ENCODE measurements at places on chromosomes 13 and 19.

- no peaks in the 10 kb centered on the region for H3K27me3 ChIP-seq
- H3K4me1 ChIP-seq: peaks cover 4% of the 10 kb centered on the region
- no peak for DNase-seq
- no peak overlapping the region for H3K4me3 ChIP-seq
- H3K27ac ChIP-seq: no peak overlapping the region
Measured at GRCh38 chr19:17289489-17289888, 7.8 kb downstream of the ANKLE1 start.

DNA sequence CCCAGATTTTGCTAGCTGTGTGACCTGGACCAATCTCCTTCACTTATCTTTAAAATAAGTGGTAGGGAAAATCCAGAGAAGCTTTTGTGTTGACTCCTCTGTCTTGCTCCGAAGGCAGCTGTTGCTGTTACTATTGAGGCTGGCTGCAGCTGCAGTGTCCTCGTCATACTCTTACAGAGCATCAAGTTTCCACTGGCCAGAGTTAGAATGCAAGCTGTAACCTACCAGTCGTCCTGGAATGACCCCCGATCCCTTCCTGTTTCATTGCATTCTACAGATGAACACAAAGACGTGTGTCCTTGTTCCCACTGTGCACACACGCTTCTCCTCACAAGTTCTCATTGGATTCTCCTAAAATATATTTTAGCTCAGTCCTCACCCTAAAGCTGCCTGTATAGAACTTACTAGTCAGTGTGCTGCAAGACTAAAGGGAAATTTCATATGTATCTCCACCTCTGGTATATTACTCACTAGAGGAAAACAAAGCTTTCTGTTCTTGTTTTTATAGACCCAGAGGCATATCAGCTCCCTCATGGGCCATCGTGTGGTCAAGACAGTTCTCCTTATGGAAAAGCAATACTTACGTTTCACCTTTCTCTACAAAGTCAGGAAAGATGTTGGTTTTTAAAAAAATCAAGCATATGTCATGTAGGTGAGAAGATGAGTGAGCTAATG is 589.8 kb downstream of the LMO7 start:
- no peak for DNase-seq
- H3K27me3 ChIP-seq: no peaks in the 10 kb centered on the region
- no peak overlapping the region for H3K27ac ChIP-seq
- no peaks in the 10 kb centered on the region for H3K36me3 ChIP-seq
- no peaks in the 10 kb centered on the region for H3K4me1 ChIP-seq

DNA sequence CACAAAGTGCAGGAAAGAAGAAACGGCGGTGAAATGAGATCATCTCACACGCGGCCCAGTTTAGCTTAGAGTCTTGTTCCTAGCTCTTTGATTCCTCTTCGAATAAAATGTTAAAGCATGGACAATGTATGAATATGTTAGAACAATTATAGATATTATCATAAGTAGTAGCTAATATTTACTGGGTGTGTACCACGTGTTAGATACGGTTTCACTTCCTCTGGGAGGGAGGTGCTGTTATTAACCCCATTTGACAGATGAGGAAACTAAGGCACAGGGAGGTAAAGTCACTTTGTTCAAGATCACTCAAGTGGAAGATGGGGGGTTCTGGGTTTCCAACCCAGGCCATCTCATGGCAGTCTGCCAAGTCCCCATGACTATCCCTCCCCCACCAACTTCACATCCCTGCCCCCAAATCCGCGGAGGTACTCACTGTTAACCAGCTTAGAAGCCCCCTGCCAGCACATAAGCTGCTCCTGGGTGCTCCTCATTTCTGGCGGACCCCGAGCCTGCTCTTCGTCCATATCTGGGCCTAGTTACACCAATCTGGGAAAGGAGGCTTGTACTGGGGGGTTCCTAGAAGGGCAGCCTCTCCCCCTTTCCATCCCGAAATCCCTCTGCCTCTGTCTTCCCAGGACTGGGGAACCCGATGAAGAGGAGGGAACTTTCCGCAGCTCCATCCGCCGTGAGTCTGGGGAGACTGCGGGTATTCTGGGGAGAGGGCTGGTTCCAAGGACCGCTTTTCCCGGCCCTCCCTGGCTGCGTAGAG is 1.0 kb upstream of the FXYD7 start:
- peaks cover 16% of the 10 kb centered on the region for H3K4me1 ChIP-seq
- no peak overlapping the region for H3K27ac ChIP-seq
- no peak for DNase-seq
- peaks cover 2% of the 10 kb centered on the region for H3K27me3 ChIP-seq
- H3K36me3 ChIP-seq: no peaks in the 10 kb centered on the region

DNA sequence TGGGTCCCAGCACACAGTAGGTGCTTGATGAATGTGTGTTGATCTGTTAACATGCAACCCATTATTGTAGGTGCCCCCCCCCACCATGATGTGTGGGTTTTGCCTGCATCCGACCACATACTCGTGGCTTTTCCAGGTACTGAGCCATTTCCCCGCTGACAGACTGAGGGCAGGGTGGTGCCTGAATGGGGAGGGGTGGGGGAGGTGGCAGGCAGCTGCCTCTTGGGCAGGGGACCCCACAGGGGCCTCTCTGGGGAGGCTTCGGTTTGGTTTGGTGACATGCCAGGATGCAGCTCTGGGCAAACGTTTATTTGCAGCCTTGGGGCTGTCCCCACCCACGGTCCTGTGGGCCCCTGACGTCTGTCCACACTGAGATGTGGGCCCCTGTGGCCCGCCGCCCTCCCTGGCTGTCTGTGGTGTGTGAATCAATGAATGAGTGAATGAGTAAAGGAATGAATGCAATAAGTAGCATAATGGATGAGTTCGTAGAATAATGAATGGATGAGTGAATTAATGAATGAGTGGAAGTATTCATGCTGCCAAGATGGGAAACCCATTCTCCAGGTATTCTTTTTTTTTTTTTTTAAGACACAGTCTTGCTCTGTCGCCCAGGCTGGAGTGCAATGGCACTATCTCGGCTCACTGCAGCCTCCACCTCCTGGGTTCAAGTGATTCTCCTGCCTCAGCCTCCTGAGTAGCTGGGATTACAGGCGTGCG is 9.0 kb upstream of the JUND start:
- H3K36me3 ChIP-seq: no peaks in the 10 kb centered on the region
- peak; percentile 79 for DNase-seq
- H3K4me3 ChIP-seq: peak overlapping the region; percentile 7
- peaks cover 32% of the 10 kb centered on the region for H3K4me1 ChIP-seq
- no peaks in the 10 kb centered on the region for H3K27me3 ChIP-seq

GRCh38 chr13:30865123-30866049 is 40.7 kb upstream of the MEDAG start:
- no peaks in the 10 kb centered on the region for H3K4me1 ChIP-seq
- no peak overlapping the region for H3K4me3 ChIP-seq
- H3K27ac ChIP-seq: no peak overlapping the region
